Esophagus squamous epithelium (tissue), 5 donors: ENCODE measurements at places on chromosomes 3 and 15.

DNA sequence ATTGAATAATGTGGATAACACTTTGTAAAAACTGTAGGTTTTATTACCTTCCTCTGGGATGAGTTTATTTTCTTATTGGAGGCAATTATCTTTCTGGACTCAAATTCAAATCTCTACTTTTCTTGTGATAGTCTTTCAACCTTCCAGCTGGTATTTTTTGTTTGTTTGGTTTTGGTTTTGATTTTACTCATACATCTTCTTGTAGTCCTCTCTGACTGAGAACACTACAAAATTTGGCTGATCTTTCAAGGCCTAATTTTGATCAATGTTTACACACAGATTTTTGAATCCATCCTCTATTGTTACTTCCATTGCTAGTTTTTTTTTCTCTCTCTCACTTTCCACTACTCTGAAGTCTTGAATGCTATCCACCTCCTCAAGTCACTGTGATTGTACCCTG, 303.8 kb upstream of the NECTIN3 start:
- no peaks in the 10 kb centered on the region for H3K27me3 ChIP-seq
- no peak overlapping the region for H3K4me3 ChIP-seq
- no peak overlapping the region for H3K27ac ChIP-seq
- H3K4me1 ChIP-seq = no peaks in the 10 kb centered on the region
- H3K36me3 ChIP-seq = no peaks in the 10 kb centered on the region
- no peak for DNase-seq

DNA sequence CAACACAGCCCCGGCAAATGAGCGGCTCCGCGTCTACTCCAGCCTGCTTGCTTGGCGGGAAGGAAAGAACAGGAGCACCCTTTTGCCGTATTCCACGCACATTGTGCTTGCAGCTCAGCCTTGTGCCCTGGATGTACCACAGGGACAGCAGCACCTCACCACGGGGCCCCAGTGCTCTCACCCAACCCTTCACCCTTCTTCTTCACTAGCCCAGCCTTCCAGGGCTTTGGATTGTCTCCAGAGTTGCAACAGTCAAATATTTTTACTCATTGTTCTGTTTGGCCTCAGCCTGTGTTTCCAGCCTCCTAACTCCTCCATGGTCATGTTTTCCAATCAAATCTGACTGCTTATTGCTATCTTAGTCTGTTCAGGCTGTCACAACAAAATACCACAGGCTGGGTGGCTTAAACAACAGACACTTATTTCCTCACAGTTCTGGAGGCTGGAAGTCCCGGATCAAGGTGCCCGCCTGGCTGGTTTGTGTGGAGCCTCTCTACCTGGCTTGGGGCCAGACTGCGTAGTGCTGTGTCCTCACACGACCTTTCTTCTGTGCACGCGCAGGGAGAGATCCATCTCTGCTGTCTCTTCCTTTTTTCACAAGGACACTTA, 79.2 kb upstream of the ABHD17C start:
- no peaks in the 10 kb centered on the region for H3K27me3 ChIP-seq
- H3K27ac ChIP-seq = peak overlapping the region; percentile 22
- H3K36me3 ChIP-seq = no peaks in the 10 kb centered on the region
- no peak overlapping the region for H3K4me3 ChIP-seq
- peaks cover 12% of the 10 kb centered on the region for H3K4me1 ChIP-seq

- no peaks in the 10 kb centered on the region for H3K4me1 ChIP-seq
- no peak for DNase-seq
- H3K27ac ChIP-seq = peak overlapping the region; percentile 36
These were observed 100.0 kb downstream of the THBS1 start for GRCh38 chr15:39680868-39681267.

GRCh38 chr15:70742928-70743327, 20.4 kb downstream of the UACA start:
- peak overlapping the region; percentile 44 for H3K27ac ChIP-seq
- H3K4me1 ChIP-seq = peaks cover 47% of the 10 kb centered on the region
- no peaks in the 10 kb centered on the region for H3K27me3 ChIP-seq
- DNase-seq = no peak
- no peaks in the 10 kb centered on the region for H3K36me3 ChIP-seq
- H3K4me3 ChIP-seq = no peak overlapping the region

- H3K27me3 ChIP-seq = peaks cover 16% of the 10 kb centered on the region
- peak overlapping the region; percentile 87 for H3K27ac ChIP-seq
- H3K4me1 ChIP-seq = peaks cover 55% of the 10 kb centered on the region
- H3K4me3 ChIP-seq = peak overlapping the region; percentile 82
These were observed 648 bp upstream of the P2RY1 start for GRCh38 chr3:152834191-152834775.

DNA sequence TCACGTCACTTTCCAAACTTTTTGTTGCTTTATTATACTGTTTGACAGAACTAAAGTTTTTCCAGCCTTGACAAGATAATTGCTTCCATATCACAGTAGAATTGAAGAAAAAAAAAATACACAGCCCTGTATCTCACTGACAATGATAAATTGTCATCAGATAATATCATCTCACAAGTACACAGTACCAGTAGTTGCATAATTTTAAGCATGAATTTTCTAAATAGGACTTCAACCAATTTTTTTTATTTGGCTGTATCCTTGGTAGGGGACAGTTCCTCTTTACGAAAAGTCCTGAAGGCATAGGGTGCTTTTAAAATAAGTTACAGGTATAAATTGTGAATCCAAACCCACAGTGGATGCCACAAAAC, 230.7 kb downstream of the ATP8B4 start:
- no peak for DNase-seq
- no peak overlapping the region for H3K4me3 ChIP-seq
- H3K36me3 ChIP-seq = no peaks in the 10 kb centered on the region
- no peaks in the 10 kb centered on the region for H3K4me1 ChIP-seq

- H3K4me1 ChIP-seq = no peaks in the 10 kb centered on the region
- no peak overlapping the region for H3K27ac ChIP-seq
- H3K4me3 ChIP-seq = no peak overlapping the region
- no peak for DNase-seq
- H3K36me3 ChIP-seq = no peaks in the 10 kb centered on the region
These were observed 104.9 kb downstream of the SYNPR start for GRCh38 chr3:63383040-63383439.

DNA sequence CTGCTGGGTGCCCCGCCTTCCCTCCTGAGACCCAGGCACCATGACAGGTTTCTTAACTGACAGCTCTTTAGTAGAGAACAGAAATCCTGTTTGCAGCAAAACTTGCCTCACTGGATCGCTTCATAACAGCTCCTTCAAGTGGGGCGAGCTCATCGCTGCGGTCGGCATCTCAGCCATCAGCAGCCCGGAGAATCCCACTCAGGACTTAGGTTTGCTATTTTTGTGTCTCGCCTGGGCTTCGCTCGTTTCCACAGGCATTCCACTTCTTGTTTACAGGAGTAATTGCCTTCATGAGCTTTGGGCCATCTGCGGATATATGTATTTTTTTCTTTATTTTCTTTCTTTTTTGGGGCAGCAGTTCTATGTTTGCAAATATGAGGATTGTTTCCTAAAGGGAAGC, 15.7 kb downstream of the KLF13 start:
- H3K4me3 ChIP-seq = no peak overlapping the region
- peak overlapping the region; percentile 77 for H3K27ac ChIP-seq
- no peak for DNase-seq
- H3K36me3 ChIP-seq = peaks cover 10% of the 10 kb centered on the region
- H3K27me3 ChIP-seq = no peaks in the 10 kb centered on the region
- H3K4me1 ChIP-seq = peaks cover 64% of the 10 kb centered on the region

DNA sequence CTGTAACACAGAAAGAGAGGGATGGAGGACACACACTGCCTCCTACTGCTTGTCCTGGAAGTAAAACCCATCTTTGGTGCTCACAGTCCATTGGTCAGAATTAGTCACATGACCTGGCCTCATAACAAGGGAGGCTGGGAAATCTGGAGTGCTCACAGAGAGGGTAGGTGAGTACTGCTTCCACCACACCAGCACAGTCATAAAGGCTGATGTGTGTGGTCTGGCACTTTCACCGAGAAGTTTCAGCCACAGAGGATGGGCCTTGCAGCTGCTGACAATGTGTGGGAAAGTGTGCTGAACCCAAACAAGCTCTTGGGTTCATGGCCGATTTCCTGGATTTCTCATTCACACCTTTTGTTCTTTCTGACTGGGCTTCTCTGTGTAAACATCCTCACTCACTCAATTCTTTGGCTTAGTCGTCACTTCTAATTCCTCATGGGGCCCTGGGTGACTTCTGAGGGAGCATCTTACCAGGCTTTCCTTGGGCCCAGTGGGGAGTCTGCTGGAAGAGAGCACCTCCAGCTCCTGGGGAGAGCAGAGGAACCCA, 100.7 kb downstream of the ASB7 start:
- no peaks in the 10 kb centered on the region for H3K4me1 ChIP-seq
- H3K27ac ChIP-seq = no peak overlapping the region
- no peak overlapping the region for H3K4me3 ChIP-seq
- H3K36me3 ChIP-seq = no peaks in the 10 kb centered on the region
- no peak for DNase-seq

DNA sequence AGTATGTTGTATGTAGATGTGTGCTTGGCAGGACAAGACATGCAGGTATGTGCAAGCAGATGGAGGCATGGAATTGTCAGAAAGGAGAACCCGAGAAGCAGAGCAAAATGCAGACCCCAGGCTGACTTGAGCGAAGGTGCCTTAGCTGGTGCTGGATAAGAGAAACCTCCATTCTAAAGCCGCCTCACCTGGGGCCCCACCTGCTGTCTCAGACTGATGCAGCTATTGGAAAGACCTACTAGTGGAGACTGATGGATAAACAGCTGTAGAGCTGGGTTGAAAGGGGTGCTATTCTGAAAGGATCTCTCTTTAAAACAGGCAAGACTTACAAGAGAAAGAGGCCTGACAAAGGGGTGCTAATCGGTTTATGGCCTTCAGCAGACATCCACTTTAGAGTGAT, 86.2 kb downstream of the EPHB1 start:
- no peak overlapping the region for H3K27ac ChIP-seq
- no peaks in the 10 kb centered on the region for H3K27me3 ChIP-seq
- H3K4me3 ChIP-seq = no peak overlapping the region
- no peak for DNase-seq
- no peaks in the 10 kb centered on the region for H3K36me3 ChIP-seq

GRCh38 chr3:8500319-8500988, 1.2 kb upstream of the LMCD1 start:
- DNase-seq = no peak
- peak overlapping the region; percentile 89 for H3K27ac ChIP-seq
- H3K27me3 ChIP-seq = no peaks in the 10 kb centered on the region
- peaks cover 22% of the 10 kb centered on the region for H3K4me1 ChIP-seq

DNA sequence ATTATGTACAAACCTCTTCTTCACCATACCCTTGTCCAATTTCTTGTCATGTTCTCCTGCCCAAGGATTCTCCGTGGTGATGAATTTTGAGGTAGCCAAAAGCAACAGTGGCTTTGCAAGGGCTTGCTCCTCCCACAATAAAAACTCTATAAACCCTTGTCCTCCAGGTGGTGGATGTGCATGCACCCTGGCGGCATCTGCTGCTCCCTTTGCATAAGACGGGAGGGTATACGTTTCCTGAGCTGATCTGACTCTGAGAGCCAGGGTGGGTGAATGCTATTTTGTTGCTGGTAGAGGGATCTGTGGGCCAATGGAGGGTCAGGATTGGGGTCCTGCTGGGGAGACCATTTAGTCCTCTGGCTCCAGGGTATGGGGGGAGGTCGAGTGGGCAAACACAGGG, 5.4 kb downstream of the DNAH1 start:
- H3K27ac ChIP-seq = no peak overlapping the region
- peaks cover 14% of the 10 kb centered on the region for H3K4me1 ChIP-seq
- no peak for DNase-seq

- no peak for DNase-seq
- no peak overlapping the region for H3K4me3 ChIP-seq
- peaks cover 10% of the 10 kb centered on the region for H3K4me1 ChIP-seq
- H3K27ac ChIP-seq = no peak overlapping the region
These were observed 2.5 kb downstream of the UBL7 start for GRCh38 chr15:74458473-74458872.

- H3K27ac ChIP-seq = no peak overlapping the region
- no peak for DNase-seq
- H3K4me1 ChIP-seq = peaks cover 13% of the 10 kb centered on the region
- no peaks in the 10 kb centered on the region for H3K27me3 ChIP-seq
- H3K36me3 ChIP-seq = peaks cover 71% of the 10 kb centered on the region
These were observed 42.0 kb downstream of the PML start for GRCh38 chr15:74036271-74037170.
